NK-92 treated with Interleukin-12 subunit alpha and Interleukin-12 subunit beta, amount 100 ng/mL, for 24 hours (cell line): ENCODE measurements at places on chromosomes 7 and 10.

GRCh38 chr7:117562759-117563158 lies 82.9 kb downstream of the CFTR start:
- DNase-seq, result no peak

GRCh38 chr10:51000976-51001375 lies 73.3 kb upstream of the PRKG1 start:
- no peak for DNase-seq

- DNase-seq, result no peak
These were observed 24.4 kb downstream of the C10orf71 start for GRCh38 chr10:49323171-49323895.

GRCh38 chr7:75807452-75807851 lies 6.2 kb downstream of the CCL24 start:
- DNase-seq, result no peak

GRCh38 chr10:124588736-124589490 lies 127.3 kb downstream of the LHPP start:
- no peak for DNase-seq

DNA sequence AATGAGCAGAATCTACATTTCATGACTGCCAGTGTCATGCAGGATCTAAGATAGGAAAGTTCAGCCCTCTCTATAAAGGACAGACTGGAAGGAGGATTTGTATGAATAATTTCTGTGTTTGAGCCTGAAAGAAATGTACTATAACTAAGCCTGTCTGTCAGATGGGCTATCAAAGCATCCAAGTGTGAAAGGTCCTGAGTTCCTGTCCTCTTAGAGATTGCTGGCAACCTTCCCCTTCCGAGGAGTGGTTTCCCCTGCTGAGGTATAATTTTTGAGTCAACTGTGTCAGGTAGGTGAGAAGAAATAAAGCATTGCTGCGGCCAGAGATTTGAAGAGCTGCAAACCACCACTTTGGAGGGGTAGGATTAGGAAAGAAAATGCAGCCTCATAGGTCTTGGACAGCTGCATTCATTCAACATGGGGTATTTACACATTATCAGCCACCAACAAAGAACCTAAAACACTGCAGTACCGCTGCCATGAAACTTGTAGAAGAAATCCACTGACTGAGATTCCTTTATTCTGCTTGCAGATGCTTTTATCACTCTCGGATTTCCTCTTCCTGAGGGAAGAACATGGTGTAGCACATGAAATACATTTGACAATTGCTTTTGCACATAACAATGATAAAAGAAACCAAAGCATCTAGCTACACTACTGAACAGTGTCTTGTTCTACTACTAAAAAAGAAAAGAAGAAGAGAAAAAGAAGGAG lies 189.1 kb downstream of the DGKI start:
- no peak for DNase-seq

GRCh38 chr10:27724287-27724686 lies 21.3 kb downstream of the MKX start:
- no peak for DNase-seq

- no peak for DNase-seq
These were observed 58.4 kb downstream of the NEURL1 start for GRCh38 chr10:103551619-103552602.

DNA sequence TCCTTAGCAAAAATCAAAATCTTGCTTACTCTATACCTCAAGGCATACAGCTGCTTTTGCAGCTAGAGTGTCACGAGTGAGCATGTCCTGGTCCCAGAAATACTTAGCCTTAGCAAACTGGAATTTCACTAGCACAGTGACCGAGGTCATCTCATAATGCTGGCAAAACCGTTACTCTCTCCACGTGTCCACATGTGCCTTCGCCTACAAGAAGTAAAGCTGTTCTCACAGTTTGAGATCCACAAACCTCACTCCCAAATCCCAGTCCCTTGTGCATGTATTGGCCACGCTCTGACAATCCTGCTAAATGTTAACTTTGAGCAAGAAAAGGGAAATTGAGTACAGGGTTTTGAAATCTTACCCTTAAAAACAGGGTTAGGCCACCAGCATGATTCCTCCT lies 111.0 kb upstream of the PLXDC2 start:
- no peak for DNase-seq

- DNase-seq, result no peak
These were observed 458.5 kb downstream of the KCNMA1 start for GRCh38 chr10:77179015-77179695.

DNA sequence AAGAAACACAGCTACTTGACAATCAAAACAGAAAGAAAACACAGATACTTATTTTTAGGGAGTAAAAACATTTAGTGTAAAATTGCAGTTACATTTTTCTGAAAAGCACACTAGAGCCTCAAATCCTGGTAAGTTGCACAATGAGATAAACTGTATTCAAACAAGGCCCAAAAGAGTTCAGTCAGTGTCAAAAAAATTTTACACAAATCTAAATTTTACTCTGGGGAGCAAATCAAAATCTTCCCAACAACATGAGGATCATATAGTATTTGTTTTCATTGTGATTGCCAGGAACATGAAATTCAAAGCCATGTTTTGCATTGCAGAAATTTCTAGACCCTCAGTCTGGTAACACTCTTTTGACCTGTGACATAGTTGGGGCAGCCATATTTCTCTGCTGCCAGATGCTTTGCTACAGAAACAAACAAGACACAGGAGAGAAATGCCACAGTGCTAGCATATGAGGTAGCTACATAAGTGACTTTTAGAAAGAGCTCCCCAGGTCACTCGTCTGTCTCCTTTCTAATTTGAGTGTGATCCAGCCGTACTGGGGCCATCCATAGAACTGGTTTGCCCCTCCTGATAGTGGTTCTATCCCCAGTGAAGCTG lies 49.6 kb downstream of the PDE1C start:
- no peak for DNase-seq

- DNase-seq, result no peak
These were observed 150.4 kb downstream of the CXCL12 start for GRCh38 chr10:44234483-44234875.

- DNase-seq, result no peak
These were observed 240.6 kb downstream of the VTI1A start for GRCh38 chr10:112687647-112688046.

DNA sequence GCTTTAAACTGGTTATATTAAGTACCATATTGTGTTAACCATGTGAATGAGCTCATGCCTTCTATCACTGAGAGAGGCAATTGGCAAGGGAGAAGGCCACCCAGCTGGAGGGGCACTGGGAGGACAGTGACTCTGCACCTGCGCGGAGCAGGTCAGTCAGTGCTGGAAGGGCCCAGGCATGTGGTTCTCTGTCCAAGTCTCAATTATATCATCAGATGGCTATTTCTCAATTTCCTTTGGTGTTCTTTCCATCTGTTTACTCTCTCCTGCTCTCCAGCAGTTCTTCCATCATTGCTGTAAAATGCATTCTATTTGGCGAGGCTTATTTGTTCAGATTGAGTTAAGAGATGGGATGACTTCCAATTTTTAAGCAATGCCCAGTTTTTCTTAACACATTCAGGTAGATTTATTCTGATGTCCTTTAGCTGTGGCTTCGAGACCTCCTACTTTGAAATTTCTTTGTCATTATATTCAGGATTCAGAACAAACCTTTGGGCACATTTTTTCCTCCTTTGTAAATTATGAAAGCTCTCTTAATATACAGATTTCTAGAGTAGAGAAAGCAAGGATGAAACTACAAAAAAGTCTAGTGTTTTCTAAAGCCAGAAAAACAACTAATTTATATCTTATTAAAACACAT lies 159.3 kb downstream of the BMPER start:
- no peak for DNase-seq

DNA sequence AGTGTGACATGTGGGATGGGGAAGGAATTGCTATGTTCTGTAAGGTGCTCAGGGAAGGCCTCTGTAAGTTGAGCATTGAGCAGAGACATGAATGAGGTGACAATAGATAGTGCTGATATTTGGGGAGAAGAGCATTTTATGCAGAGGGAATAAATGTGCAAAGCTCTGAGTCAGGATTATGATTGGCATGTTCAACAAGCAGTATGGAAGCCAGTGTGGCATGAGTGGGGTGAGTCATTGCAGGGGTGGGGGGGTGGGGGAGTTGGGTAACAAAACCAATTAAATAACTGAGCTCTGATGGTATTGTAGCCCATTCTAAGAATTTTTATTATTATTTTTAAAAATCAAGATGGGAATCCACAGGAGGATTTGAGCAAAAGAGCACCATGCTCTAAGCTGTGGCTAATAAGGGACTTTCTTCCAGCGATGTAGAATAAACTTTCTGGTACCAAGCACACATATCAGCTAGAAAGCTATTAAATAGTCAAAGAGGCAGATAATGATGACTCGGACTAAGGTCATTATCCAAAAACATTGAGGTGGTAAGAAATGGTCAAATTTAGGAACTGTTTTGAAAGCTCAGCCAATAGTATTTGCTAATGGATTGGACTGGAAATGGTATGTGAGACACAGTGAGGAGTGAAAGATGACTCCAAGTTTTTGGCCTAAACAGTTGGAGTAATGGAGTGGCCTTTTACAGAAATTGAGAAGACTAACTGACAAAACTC lies 96.4 kb downstream of the PRKG1 start:
- DNase-seq, result no peak

- no peak for DNase-seq
These were observed 30.4 kb downstream of the LYZL1 start for GRCh38 chr10:29319205-29319781.

DNA sequence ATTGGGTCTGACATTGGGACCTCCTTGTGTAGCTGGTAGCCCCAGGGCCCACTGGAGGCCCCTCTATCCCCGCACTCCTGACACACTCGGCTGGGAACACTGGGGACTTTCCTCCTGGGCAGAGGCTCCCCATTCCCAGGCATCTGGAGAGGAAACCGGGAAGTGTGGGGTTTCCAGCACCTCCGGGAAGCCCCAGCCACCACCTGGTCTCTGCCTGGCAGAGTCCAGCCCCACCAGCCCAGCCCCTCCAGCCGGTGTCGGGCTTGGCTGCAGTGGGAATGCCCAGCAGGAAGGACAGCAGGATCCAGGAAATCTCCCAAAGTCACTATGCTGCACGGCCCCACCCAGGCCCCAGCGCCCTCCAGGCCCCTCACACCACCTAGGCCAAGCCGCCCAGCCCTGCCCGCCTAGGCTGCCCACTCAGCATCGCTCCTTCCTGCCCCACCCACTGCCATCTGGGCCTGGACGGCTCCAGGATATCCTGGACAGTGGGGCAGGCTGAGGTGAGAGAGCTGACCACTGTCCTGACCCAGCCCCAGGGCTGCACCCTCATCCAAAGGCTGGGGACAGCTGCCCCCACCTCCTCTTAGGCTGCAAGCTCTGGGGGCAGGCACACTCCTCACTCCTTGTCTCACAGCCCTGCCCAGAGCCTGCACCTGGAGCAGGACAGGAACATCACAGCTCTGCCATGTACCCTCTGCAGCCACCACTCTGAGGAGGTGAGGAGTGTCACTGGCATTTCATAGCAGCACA lies 11.8 kb downstream of the RASGEF1A start:
- no peak for DNase-seq

- DNase-seq, result no peak
These were observed 905.5 kb downstream of the CNTNAP2 start for GRCh38 chr7:147022056-147022455.

DNA sequence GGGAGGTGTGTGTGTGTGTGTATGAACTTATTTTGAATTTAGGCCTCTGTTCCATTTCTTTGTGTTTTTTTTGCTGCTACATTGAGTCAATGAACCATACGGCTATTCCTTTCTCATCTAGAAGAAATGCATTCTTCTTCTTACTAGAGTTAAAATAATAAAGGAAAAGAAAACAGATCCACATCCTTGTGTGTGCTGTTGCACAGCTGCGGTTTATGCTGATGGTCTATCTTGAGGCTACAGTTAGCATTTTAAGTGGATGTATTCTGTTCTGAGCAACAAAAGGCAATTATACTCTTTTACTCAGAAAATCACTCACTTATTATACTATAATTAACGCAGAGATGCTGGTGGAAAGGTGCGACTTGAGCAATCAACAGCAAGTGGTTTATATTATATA lies 615.0 kb upstream of the MBL2 start:
- DNase-seq, result no peak

DNA sequence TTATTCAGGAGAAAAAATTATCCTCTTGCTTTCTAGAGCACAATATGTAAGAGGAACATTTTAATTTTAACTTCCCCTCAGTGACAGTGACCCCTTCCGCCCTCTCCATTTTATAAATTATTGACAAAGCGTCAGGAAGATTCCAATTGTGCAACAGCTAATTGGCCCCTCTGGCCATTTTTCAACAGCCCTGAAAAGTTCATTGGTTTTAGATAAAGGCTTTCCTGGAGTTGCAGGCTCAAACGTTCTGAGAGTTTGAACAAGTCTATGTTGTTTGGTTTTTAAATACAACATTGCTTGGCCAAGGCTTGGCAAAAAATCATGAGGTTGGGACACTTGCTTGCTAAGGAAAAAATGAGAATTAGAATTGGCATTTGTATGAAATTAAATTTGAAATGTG lies 422.2 kb upstream of the ANKRD30A start:
- no peak for DNase-seq

- no peak for DNase-seq
These were observed 437.2 kb upstream of the MKI67 start for GRCh38 chr10:128563387-128563786.

DNA sequence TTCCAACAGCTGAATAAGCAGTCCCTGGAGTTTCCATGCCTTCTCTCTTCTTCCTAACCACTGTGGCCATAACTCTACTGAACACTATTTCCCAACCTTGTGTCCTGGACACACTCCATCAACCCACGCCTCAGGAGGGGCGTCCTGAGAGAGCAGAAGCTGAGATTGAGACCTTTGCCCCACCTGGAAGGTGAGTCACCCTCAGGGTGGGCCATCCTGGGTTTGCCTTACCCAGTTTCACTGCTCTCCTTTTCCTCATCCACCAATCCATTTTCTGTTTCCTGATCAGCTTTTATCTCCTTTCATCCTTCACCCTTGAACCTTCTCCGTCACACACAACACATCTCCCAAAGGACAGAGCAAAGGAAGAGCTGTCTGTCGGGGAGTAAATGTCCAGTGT lies 91.4 kb downstream of the TMEM130 start:
- DNase-seq, result no peak

DNA sequence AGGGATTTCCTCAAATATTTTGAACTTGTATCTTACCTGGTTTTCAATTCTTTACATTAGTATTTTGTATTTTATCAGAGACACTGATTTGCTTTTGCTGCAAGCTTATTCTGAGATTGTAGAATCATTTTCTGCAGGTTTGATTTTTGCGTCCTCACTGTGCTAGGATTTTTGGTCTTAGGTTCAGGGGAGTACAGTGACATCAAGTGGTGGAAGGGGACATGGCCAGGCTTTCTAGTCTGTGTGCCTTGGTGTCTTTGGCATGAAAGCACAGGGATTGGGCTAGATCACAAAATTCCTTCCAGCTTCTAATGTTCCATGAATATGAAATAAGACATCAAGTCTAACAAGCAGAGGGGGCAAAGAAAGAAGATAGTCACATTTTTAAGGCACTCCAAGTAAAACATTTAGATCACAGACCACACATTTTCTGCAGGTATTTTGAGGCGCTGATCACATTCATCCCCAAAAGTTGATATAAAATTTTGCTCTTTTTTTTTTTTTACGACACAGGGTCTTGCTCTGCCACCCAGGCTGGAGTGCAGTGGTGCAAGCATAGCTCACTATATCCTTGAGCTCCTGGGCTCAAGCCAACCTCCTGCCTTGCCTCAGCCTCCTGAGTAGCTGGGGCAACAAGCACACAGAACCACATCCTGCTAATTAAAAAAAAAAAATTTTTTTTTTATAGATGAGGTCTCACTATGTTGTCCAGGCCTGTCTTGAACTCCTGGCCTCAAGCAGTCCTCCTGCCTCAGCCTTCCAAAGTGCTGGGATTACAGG lies 124.4 kb downstream of the PON1 start:
- DNase-seq, result no peak

- no peak for DNase-seq
These were observed 284.2 kb downstream of the MTERF1 start for GRCh38 chr7:91596287-91596686.

GRCh38 chr10:851901-852300 lies 79.6 kb downstream of the LARP4B start:
- DNase-seq, result no peak
